ENCODE measurements at places on chromosomes 2 and 18.

DNA sequence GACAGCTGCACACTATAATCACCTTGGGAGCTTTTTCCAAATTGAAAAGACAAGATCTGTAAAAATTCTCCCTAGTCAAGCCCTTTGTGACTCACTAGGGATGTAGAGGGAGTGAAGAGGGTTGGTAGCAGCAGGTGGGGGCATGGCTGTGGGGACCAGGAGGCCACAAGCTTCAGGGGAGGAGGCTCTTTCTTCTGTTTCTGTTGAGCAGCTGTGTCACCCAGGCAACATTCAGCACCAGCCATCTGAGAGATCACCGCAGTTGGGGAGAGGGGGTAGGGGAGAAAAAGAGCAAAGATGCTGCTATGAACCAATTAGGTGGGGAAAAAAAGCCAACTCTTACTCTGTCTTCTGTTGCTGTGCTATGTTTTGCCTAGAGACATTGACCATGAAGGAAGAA is 352.3 kb upstream of the MEIS1 start:
- no peak for DNase-seq

DNA sequence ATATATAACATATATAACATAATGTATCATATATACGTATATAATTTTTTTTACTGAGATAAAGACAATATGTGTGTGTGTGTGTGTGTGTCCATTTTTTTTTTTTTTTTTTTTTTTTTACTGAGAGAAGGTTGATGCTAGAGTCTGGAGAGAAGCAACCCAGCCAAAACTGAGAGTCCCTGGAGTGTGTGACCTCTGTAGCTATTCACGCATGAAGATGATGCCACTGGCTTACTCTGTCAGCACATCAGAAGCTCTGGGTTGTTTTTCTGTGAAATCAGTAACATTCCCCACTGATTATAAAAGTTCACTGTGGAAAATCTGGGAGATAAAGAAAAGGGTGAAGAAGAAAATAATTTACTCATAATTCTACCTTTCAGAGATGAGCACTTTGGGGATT is 27.2 kb downstream of the CCDC195 start:
- DNase-seq: no peak

- no peak for DNase-seq
Observed at GRCh38 chr18:12072996-12073395, 20.6 kb upstream of the ANKRD62 start.

GRCh38 chr2:11621410-11621809 is 48.6 kb downstream of the NTSR2 start:
- no peak for DNase-seq

DNA sequence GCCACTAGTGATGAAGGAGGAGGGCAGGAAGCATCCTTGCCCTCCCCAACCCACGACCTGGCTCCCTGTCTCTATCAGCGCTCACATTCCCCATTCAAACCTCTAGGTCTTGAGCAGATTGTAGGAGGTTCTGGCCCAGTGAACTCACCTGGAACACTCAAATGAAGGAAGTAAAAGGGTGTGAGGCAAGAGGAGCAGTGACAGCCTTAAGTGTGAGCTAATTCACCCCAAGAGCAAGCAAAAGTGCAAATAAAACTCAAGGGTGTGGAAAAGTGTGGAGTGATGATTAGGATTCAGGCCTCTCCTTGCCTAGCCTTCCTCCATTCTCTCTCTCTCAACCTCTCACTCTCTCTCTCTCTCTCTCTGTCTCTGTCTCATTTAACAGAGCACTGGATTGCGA is 41.0 kb downstream of the CYBRD1 start:
- no peak for DNase-seq

Data from activated CD4-positive, CD25-positive, alpha-beta regulatory T cell treated with anti-CD3 and anti-CD28 coated beads, Interleukin-2, amount 50 U/mL, for 72 hours (primary cell).